ENCODE measurements at places on chromosomes 3 and 15. TPM values are rescaled to one million over a fixed set of nuclear protein-coding genes. Genes with fewer than 3 reads are reported as not detected.

The TRPM1 gene
- not detected for total RNA-seq

The TRIM42 gene
- total RNA-seq: not detected

The ERICH6 gene
- not detected for total RNA-seq

The BCL2A1 gene
- total RNA-seq: 0.97 TPM

The UROC1 gene
- total RNA-seq: not detected

The SI gene
- total RNA-seq: not detected

The SEMA3B gene
- total RNA-seq: 24.1 TPM

The CLDN11 gene
- 25.4 TPM for total RNA-seq

The CRABP1 gene
- total RNA-seq: 3.4 TPM

The CCR9 gene
- total RNA-seq: 0.14 TPM

The ICE2 gene
- 89.9 TPM for total RNA-seq

The MUC20 gene
- total RNA-seq: 17.6 TPM

The CP gene
- total RNA-seq: 13.3 TPM

Measured in uterus (tissue), 4 donors.